ENCODE measurements at places on chromosomes 2 and 18. TPM values are rescaled to one million over a fixed set of nuclear protein-coding genes. Genes with fewer than 3 reads are reported as not detected.

ANO7 gene
- 0.68 TPM for total RNA-seq

GKN2 gene
- not detected for total RNA-seq

GRCh38 chr2:9763356-9764152 lies 79.7 kb upstream of the TAF1B start:
- no peak for DNase-seq

- DNase-seq, result no peak
These were observed 48.0 kb upstream of the ATP6V1B1 start for GRCh38 chr2:70887550-70888246.

GRCh38 chr2:227443889-227444568 lies 27.9 kb upstream of the AGFG1 start:
- no peak for DNase-seq

- DNase-seq, result no peak
These were observed 576.0 kb downstream of the ARHGAP15 start for GRCh38 chr2:143705108-143705707.

DNA sequence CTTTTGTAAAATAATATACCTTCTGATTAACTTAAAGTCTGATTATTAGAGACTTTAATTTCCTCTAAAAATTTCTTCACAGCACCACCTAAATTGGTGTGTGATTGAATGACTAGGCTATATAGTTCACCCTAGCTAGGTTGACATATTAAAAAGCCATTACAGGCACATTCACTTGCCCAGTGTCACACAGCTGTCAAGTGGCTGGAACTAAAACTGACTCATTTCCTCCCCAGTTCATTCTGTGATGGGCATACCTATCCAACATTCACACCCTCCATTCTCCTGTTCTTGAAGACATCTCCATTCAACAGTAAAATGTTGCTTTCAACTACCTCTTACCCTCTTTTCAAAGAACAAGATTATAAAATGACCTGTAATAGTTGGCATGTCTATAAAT lies 334.5 kb downstream of the ARHGAP15 start:
- DNase-seq, result no peak

DNA sequence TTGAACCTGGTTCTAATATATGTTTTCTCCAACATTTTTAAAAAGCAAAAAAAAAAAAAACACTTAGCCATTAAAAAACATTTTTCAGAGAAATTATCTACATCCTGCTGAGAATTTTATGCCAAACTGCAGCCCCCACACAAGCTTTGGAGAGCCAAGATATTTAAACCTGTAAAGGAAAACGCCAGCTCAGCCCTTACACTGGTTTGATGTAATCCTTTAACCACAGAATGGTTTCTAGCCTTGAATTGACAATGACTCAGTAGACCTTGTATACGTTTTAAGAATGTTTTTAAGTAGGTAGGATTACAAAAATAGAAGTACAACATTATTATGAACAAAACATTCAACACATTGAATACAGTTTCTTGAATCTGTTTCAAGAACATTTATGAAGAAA lies 113.6 kb downstream of the BABAM2 start:
- DNase-seq, result no peak

GRCh38 chr18:77039196-77040130 lies 93.1 kb downstream of the MBP start:
- no peak for DNase-seq

- no peak for DNase-seq
These were observed 857.4 kb upstream of the CDH2 start for GRCh38 chr18:29034113-29034856.

All from glomerular endothelial cell (primary cell).